ENCODE measurements at places on chromosomes 7 and 10. TPM values are rescaled to one million over a fixed set of nuclear protein-coding genes. Genes with fewer than 3 reads are reported as not detected.

DNA sequence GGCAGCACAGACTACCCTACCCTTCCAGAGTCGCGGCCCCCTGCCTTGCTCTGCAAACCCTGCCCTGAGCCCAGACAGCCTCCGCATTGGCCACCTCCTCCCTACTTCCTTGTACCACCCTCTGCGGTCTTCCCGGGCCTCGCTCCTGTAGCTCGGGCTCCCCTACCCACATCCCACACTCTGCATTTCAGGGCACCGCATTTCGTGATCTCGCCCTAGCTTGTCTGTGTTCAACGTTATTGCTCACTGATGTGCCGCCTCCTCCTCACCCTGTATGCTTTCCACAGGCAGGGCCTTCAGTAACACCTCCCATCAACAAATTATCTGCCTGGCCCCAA lies 6.6 kb downstream of the PDIA4 start:
- H3K4me1 ChIP-seq, result no peaks in the 10 kb centered on the region
- H3K27ac ChIP-seq, result no peak overlapping the region
- peaks cover 8% of the 10 kb centered on the region for H3K36me3 ChIP-seq
- H3K4me3 ChIP-seq, result no peak overlapping the region
- H3K27me3 ChIP-seq, result no peaks in the 10 kb centered on the region
- no peak for DNase-seq

GIMAP2 gene
- 16.2 TPM for total RNA-seq

- DNase-seq, result no peak
- no peaks in the 10 kb centered on the region for H3K36me3 ChIP-seq
- no peaks in the 10 kb centered on the region for H3K4me1 ChIP-seq
- H3K27me3 ChIP-seq, result no peaks in the 10 kb centered on the region
- no peak overlapping the region for H3K4me3 ChIP-seq
Measured at GRCh38 chr7:157964521-157964920, 623.1 kb downstream of the PTPRN2 start.

DNA sequence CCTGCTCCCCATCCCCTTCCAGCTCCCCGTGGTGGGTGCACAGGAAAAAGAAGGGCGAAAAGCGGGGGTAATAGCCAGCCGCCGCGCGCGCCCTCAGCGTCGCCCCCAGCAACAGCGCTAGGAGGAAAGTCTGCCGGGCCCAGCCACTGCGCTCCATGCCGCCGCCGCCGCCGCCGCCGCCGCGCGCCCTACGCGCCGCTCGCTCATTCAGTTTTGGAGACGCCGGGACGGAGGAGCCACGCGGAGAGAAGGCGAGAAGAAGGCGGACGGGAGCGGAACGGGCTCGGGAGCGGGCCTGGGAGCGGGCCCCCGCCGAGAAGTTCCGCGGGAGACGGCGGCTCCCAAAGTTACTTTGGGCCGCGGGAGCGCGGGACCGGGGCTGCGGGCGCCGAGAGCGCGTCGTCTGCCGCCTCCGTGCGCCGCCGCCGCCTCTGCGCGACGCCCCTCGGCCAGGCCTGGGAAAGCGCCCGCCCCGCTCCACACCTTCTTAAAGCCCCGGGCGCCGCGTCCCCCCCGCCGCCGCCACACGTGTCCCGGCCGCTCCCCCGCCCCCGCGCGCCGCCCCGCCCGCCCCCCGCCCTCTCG lies at the start of gene RELN:
RELN (minus strand) TSS at position 459 of the 585 bp plus-strand sequence; CDS start at position 157, 302 bp downstream.
- peak within 1 kb of the TSS; percentile 54 for H3K4me3 ChIP-seq
- no peaks in the 10 kb centered on the region for H3K36me3 ChIP-seq
- H3K4me1 ChIP-seq, result peaks cover 2% of the 10 kb centered on the region
- H3K27ac ChIP-seq, result no peak within 1 kb of the TSS
- DNase-seq, result peak; percentile 33

- no peaks in the 10 kb centered on the region for H3K4me1 ChIP-seq
- H3K4me3 ChIP-seq, result no peak overlapping the region
- H3K27ac ChIP-seq, result no peak overlapping the region
- no peaks in the 10 kb centered on the region for H3K27me3 ChIP-seq
Measured at GRCh38 chr10:83533290-83533689, 606.0 kb upstream of the GHITM start.

DPCD gene
- 23.9 TPM for total RNA-seq

GPNMB gene
- total RNA-seq, result 177 TPM

DNA sequence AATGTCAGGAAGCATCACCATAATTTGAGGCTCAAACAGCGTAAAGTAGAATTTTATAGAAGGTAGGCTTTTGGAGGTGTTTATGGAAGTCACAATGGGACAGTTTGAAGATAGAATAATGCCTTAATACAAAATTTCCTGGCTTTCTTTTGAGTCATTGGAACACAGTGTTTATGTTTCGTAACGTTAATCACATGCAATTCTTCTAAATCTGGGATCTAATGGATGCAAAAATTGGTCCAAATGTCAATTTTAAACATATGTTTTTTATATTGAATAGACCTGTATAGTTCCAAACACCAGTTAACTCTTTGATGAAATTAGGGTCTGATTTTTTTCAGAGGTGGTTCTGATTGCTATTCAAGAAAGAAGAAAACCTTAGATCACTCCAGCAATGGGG lies 86.5 kb upstream of the HPS1 start:
- no peak overlapping the region for H3K27ac ChIP-seq
- H3K4me1 ChIP-seq, result no peaks in the 10 kb centered on the region
- H3K4me3 ChIP-seq, result no peak overlapping the region
- no peaks in the 10 kb centered on the region for H3K36me3 ChIP-seq
- no peak for DNase-seq

TDRD1 gene
- not detected for total RNA-seq

- no peaks in the 10 kb centered on the region for H3K36me3 ChIP-seq
- H3K4me3 ChIP-seq, result no peak overlapping the region
- no peaks in the 10 kb centered on the region for H3K27me3 ChIP-seq
- no peak overlapping the region for H3K27ac ChIP-seq
- no peak for DNase-seq
- H3K4me1 ChIP-seq, result no peaks in the 10 kb centered on the region
Measured at GRCh38 chr10:33893506-33893905, 559.0 kb upstream of the NRP1 start.

DNA sequence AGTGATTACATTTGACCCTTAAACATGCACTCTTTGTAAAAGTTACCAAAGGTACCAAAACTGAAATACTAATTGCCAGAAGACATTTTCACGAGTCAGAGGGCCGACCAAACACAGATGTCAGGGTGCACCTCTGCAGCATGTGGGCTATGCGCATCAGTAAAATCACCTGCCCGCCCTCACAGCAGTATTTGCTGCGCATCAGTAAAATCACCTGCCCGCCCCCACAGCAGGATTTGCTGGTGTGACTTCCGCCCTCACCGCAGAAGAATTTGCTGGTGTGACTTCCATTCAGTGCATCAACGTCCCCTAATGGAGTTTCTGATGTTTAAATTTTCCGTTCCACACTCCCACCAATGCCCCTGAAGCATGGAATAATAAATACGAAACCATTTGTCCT lies 202.9 kb downstream of the PTPRN2 start:
- no peak overlapping the region for H3K27ac ChIP-seq
- no peak for DNase-seq
- no peak overlapping the region for H3K4me3 ChIP-seq
- no peaks in the 10 kb centered on the region for H3K4me1 ChIP-seq
- H3K36me3 ChIP-seq, result no peaks in the 10 kb centered on the region

HOXA7 gene
- 1.2 TPM for total RNA-seq

KCNIP2 gene
- 0.77 TPM for total RNA-seq

NPC1L1 gene
- under 0.01 TPM for total RNA-seq

- no peaks in the 10 kb centered on the region for H3K4me1 ChIP-seq
- no peak overlapping the region for H3K27ac ChIP-seq
- no peaks in the 10 kb centered on the region for H3K36me3 ChIP-seq
Measured at GRCh38 chr10:58943256-58943890, 233.1 kb upstream of the PHYHIPL start.

KIAA1217 gene
- 0.26 TPM for total RNA-seq

- no peak overlapping the region for H3K4me3 ChIP-seq
- H3K27me3 ChIP-seq, result peaks cover 6% of the 10 kb centered on the region
- no peak overlapping the region for H3K27ac ChIP-seq
- peak; percentile 4 for DNase-seq
Measured at GRCh38 chr7:44959433-44959951, 19.3 kb downstream of the MYO1G start.

DNA sequence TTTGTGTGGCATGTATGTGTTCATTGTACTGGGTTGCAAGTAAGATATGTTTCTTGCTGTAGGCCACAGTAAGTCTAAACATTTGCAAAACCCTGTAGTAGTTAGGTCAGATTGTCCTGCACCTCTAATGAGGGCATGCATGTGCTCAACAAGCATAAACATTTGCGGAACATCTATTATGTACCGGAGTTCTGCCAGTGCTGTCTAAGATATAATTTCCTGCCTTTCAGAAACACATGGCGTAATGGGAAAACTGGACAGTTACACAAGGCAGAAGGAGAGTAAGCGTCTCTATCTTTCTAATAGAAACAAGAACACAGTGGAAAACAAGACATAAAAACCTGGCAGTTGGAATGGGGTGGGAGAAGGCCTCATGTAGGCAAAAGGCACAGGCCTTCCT lies 2.8 kb downstream of the ABCB8 start:
- H3K4me3 ChIP-seq, result no peak overlapping the region
- peaks cover 9% of the 10 kb centered on the region for H3K36me3 ChIP-seq
- H3K27ac ChIP-seq, result no peak overlapping the region
- no peak for DNase-seq
- H3K27me3 ChIP-seq, result no peaks in the 10 kb centered on the region

GRCh38 chr7:836429-836828 lies 4.2 kb downstream of the SUN1 start:
- no peaks in the 10 kb centered on the region for H3K27me3 ChIP-seq
- H3K36me3 ChIP-seq, result peaks cover 9% of the 10 kb centered on the region
- H3K4me3 ChIP-seq, result no peak overlapping the region
- no peak overlapping the region for H3K27ac ChIP-seq
- peak; percentile 63 for DNase-seq

DNA sequence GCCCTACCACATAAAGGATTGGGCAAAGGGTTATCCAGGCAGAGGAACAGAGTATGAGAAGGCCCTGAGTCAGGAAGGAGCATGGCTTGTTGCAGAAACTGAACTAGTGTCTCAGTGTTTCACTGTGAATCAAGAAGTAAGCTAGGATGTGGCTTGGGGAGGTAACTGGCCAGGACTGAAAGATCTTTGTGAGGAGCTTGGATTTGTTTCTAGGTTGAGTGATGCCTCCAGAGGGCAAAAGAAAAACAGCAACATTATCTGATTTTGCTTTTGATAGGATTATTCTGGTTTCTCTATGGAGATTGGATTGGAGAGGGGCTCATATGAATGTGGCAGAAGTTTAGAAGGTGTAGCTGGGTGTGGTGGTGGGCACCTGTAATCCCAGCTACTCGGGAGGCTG lies 137.9 kb upstream of the HDAC9 start:
- no peaks in the 10 kb centered on the region for H3K4me1 ChIP-seq
- no peak overlapping the region for H3K27ac ChIP-seq
- H3K4me3 ChIP-seq, result no peak overlapping the region
- no peaks in the 10 kb centered on the region for H3K36me3 ChIP-seq
- peak; percentile 1 for DNase-seq

PAOX gene
- 9.2 TPM for total RNA-seq

GRCh38 chr7:87506246-87507180 lies 31.0 kb upstream of the ABCB4 start:
- no peaks in the 10 kb centered on the region for H3K36me3 ChIP-seq
- H3K27ac ChIP-seq, result no peak overlapping the region
- H3K27me3 ChIP-seq, result no peaks in the 10 kb centered on the region

DNA sequence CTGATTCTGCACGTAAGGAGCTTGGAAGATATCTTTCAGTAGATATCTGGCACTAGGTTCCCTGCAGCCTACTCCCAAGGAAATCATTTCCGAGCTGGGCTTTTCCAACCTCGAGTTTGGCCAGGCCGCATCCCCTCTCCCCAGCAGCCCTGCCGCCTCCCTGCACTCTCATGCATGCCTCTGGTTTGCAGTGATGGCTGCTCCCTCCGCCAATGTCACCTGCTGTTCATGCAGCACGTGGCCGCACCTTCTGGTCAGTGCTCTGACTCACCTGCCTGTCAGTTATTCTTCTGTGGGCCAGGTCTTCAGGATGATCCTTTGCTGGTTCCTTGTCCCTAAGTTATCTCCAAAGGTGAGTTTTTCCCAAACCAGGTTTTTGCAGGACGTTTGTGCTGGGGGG lies 50.6 kb upstream of the RASGEF1A start:
- H3K27ac ChIP-seq, result no peak overlapping the region
- no peak overlapping the region for H3K4me3 ChIP-seq

DNA sequence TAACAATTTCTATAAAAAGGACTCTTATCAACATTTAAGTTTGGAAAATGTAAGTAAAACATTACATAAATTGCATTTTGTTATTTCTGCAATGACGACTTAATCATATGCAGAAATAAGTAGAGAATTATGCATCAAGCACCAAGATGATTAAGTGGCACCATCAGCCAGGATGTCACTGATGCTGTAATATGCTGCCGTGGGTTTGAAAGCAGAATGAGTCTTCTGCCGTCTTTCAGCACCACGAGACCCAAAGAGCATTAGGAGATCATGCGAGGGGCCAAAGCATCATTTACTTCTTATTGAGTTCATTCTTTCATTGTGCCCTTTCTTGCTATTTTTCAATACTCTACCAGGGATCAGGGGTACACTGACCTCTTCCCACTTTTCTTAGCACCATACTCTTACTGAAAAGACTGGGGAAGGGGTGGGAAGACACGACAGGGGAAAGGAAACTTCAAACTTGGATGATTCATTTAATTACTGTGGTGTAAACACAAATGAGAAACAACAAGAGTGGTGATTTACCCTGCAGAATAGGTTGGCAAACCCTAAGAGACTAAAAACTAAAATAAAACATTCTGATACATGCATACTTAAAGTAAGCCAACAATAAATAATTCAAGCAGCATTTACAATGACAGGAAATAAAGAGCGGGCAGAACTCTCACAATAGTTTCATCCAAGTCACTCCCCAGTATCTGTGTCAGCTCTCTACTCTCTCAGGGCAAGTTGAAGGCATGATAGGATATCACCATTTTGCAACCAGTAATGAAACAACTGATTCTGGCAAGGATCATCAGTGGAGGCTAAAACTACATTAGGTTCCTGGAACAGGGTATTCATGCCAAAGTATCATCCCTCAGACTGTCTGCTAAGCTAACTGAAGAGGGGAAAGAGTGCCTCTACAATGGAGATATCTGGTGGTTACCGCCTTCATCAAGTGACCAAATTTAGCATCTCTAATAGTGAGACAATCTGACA lies 70.8 kb downstream of the CUL2 start:
- H3K36me3 ChIP-seq, result no peaks in the 10 kb centered on the region
- H3K27me3 ChIP-seq, result no peaks in the 10 kb centered on the region
- no peak for DNase-seq
- H3K27ac ChIP-seq, result no peak overlapping the region
- H3K4me1 ChIP-seq, result no peaks in the 10 kb centered on the region

PITX3 gene
- total RNA-seq, result not detected
